ENCODE measurements at places on chromosomes 1 and 21.

DNA sequence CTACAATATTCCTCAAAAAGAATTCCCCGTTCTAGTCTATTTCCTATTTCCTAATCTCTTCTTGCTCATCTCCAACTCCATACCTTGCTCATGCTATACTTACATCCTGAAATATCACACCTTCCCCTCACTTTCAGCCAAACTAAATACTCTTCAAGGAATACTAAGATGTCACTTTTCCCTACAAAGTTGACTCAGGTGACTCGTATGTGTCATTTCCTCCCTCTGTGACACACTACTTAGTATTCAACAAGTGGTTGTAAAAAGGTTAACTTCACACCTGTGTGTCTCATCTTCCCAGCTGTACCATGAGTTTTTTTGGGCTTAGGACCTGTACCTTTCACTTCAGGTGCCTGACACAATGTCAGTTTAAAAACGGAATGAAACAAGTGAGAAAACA is 81.9 kb upstream of the LBR start:
- DNase-seq, result no peak

- peak; percentile 26 for DNase-seq
These were observed 203.6 kb upstream of the CHODL start for GRCh38 chr21:18041012-18041411.

DNA sequence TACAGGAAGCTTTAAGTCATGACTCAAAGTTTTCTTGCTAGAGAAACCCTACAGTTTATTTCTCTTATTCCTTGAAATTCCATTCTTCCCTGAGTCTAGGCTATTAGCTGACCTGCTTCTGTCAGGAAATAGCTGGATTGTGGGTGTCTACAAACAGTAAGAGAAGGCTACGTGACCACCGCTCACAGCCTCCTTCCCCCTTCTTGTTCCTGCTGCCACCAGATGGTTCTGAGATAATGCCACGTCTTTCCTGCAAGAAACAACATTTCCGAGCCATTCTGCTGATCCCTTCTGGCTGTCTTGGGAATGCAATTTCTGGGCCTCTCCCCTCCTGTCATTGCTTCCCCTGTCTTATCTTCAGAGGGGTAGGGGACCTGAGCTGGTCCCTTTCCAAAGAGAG is 128.9 kb upstream of the SGIP1 start:
- no peak for DNase-seq

- DNase-seq, result no peak
These were observed 58.9 kb downstream of the TGFBR3 start for GRCh38 chr1:91827087-91827458.

DNA sequence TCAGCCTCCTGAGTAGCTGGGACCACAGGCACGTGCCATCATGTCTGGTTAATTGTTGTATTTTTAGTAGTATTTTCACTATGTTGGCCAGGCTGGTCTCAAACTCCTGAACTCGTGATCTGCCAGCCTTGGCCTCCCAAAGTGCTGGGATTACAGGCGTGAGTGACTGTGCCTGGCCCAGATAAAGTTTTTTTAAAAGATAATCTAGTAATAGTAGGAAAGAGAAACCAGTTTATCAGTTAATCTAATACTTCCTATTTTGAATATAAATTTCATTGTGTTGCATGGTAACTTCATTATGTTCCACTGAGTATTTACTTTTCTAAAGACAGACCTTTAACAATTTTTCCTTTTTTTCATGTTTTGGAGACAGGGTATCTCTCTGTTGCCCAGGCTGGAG is 10.0 kb downstream of the RABGAP1L start:
- no peak for DNase-seq

GRCh38 chr1:199774433-199775089 is 252.9 kb upstream of the NR5A2 start:
- DNase-seq, result no peak

GRCh38 chr1:224784265-224785039 is 145.0 kb upstream of the DNAH14 start:
- DNase-seq, result no peak

- DNase-seq, result no peak
These were observed 21.6 kb downstream of the PLA2G2A start for GRCh38 chr1:19957779-19958178.

DNA sequence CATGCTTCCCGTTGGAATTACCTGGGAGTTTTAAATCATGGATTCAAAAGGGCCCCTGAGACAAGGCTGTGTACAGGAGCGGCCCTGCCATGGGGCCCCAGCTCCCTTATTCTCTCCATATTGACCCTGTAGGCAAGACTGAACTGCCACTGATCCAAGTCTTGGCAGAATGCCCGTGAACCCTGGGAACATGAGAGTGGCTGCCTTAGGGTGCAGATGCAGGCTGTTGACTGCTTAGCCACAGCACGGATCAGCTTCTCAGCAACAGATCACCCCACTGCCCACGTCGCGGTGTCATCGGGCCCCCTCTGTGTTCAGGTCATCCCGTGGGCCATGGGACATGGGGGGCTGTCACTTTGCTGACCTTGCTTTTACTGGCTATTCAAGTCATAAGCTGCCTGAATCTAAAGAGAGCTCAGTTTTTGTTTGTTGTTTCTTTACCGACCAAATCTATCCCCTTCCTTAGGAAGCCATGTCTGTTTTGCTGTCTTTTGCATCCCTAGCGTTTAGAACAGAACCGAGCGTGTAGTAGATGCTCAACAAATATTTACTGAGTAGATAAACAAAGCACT is 83.4 kb downstream of the MATN1 start:
- no peak for DNase-seq

DNA sequence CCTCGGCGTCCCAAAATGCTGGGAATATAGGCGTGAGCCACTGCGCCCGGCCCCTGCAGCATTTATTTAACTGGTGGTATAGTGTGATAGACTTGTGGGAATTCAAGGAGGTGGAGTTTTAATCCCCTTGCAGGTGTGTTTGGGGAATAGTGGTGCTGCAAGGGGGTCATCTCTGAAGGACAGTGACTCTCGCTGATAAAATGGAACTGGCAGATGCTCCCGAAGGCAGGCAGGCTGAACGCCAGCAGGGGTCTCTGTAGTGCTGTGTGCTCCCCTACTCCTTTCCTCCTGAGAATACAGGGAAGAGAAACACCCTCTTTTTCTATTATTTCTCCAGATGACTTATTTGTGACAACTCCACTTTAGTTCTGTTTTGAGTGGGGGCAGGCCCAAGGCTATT is 4.0 kb downstream of the OSCP1 start:
- DNase-seq, result peak; percentile 11

- DNase-seq, result no peak
These were observed 430.9 kb downstream of the MATN1 start for GRCh38 chr1:30292451-30292850.

GRCh38 chr1:75312620-75313019 is 178.4 kb downstream of the LHX8 start:
- no peak for DNase-seq

GRCh38 chr1:246083416-246083815 is 423.7 kb downstream of the SMYD3 start:
- no peak for DNase-seq

DNA sequence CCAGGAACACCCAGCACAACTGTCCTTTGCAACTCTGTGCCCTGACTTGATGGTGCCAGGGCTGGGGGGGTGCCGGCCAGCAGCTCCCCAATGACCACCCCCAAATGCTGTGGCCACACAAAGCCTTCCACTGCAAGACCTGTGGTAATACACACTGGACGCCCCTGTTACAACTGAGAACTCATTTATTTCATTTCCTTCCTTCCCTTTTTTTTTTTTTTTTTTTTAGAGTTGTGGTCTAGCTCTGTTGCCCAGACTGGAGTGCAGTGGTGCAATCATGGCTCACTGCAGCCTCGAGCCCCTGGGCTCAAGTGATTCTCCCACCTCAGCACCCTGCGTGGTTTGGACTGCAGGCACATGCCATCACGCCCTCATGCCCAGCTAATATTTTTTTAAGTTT is 25.2 kb downstream of the TP73 start:
- DNase-seq, result no peak

DNA sequence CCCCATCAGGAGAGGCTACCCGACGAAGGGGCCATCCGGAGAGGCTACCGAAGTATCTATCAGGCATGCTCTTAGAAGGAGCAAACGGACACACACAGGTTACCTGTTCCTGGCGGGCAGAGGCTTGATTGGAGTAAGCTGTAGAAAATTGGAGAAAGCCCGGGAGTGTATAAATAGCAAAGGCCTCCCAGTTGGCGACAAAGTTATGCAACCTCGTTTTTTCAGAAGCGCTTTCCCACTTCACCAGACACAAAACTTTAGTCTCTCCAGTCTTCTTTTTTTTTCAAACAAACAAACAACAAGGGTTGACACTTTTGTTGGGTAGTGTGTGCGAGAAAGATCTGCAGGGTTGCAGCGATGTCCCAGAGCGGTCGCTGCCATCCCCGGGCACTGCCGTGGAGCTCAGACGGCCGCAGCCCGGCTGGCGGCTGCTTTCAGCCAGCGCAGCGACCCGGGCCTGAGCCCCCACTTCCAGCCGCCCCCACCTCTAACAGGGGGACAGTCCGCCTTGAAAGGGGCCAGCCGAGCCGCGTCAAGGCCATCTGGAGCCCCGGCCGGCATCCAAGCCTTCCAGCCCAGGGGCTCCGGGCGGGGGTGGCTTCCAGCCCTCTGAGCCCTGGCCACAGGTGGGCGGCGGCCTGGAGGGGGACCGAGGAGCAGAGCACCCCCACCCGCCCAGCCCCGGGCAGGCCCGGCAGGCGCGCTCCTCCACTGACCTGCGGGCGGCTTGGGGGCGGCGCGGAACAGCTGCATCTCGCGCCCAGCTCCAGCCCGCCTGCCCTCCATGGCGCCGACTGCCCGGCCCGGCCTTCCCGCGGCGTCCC is 616 bp downstream of the MCOLN3 start:
- no peak for DNase-seq

GRCh38 chr1:156128308-156128653 is 13.8 kb downstream of the LMNA start:
- DNase-seq, result no peak
